A172 (cell line): ENCODE measurements at places on chromosomes 2 and 18. TPM values are rescaled to one million over a fixed set of nuclear protein-coding genes. Genes with fewer than 3 reads are reported as not detected.

DNA sequence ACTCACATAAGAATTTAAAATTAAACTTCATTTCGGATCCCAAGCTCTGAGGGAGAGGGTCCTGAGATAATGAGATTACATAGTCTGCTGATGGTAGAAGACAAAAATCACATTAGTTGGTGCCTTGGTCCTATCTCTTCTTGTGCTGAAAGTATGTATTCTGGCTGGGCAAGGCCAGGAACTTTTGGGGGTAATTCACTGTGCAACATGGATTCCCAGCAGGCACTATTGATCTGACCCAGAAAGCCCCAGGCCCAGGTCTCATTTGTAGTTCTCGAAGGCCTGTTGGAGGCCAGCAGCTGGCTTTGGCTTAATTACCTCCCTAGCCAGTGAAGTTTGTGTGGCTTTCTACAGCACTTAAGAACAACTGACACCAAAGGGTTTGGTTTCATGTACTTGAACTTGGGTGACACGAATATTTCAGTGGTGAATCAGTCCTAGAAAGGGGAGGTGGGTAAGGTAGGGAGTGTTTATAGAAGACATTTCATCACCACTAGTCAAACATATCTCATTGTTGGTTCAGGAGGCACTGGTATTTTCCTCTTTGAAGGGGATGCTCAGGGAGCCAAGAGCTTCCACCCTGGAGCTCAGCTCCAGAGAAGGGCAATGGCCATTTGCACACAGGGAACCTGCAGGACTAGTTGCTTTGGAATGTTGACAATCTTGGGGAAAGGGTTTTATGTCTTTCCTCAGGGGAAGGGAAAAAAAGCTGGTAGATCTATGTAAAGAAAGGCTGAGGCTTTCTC is 217.8 kb downstream of the OSR1 start:
- DNase-seq = peak; percentile 93

GRCh38 chr2:130341562-130342019 is 1.1 kb upstream of the IMP4 start:
- DNase-seq = no peak

DNA sequence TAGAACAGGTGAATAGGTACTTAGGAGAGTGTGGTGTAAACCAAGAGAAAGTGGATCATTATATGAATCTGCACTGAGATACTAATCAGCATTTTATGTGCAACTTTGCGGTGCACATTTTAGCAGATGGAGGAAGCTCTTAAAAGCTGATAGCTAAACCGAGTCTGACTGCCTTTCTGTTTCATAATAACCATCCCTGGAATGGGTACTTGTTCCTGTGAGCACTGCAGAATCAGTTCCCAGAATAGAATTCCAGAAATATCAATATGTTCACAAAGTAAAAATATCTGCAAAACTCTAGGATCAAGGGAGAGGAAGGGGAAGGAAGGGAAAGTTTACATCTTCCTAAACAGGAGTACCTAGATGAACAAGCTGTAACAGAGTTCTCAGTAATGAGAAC is 432.2 kb upstream of the HNRNPA3 start:
- DNase-seq = no peak

DNA sequence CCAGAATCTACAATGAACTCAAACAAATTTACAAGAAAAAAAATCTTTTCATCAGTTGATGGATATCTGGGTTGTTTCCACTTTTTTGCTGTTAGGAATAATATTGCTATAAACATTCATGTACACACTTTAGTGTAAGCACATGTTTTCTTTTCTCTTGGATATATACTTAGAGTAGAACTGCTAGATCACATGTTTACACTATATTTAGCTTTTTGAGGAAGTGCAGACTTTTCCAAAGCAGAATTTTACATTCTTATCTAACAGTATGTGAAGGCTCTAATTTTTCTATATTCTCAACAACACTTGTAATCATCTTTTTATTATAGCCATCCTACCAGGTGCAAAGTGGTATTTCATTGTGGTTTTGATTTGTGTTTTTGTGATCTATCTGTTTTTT is 103.6 kb upstream of the RMP24 start:
- no peak for DNase-seq

DNA sequence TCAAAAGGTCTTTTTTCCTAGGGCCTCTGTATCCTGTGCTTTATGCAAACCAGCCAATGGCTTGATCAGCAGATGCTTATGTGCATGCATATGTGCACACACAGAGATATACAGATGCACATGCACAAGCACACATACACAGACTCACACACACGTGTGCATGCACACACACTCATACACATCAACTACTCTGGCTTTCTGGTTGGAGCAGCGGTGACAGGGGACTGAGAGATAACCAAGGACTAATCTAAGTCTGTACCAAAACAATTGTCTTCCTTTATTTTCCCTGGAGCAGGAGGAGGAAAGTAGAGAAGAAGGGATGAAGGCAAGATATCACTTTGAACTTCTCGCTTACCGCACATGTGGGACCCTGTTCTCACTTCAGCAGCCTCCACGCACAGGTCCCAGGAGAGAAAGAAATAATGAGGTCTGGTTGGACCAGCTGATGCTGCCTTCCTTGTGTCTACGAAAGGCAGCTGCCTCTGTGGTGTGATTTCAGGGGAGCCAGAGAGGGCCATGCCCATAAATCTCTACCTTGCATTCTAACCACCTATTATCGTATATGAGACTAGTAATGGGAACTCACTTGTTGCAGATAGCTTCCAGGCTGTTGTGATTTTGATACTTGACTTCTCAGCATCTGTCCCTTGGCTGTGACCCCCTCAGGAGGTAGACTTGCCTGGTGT is 338.0 kb downstream of the EN1 start:
- DNase-seq = no peak

DNA sequence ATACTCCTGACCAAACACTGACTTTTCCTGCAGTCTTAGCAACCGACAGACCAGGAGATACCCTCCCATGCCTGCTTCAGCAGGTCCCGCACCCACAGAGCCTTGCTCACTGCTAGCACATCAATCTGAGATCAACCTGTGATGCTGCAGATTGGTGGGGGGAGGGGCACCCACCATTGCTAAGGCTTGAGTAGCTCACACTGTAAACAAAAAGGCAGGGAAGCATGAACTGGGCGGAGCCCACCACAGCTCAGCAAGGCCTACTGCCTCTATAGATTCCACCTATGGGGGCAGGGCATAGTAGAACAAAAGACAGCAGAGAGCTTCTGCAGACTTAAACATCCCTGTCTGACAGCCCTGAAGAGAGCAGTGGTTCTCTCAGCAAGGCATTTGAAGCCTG is 109.7 kb downstream of the SP100 start:
- no peak for DNase-seq

- DNase-seq = no peak
Measured at GRCh38 chr18:79508565-79509535, 113.1 kb downstream of the NFATC1 start.

DNA sequence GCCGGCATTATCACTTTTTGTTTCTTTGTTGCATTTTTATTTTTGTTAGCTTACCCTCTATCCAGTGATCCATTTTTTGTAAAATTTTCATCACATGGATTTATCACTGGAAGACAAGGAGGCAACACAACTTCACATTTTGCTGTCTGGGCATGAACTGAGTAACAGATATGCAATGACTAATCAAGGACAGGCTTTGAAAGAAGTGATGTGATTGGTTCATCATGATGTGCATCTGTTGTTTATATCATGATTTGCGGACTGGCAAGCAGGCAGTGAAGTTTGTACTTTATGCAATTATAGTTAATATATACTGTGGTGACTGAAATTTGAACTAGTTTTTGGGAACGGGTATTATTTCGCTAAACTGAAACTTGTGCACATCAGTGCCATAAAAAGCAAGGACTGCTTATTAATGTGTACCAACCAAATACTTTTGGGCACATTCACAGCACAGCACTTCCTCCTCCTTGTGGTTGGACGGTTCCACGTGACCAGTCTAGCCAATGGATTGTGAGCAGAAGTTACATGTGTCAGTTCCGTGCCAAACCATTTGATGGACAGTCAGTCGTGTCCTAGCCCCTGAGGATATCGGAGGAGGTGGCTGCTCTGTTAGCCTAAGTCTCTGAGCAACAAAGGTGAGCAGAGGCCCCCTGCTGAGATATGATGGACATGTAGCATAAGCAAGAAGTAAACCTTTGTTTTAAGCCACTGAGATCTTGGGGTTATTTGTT is 201.4 kb upstream of the SIX2 start:
- no peak for DNase-seq

DNA sequence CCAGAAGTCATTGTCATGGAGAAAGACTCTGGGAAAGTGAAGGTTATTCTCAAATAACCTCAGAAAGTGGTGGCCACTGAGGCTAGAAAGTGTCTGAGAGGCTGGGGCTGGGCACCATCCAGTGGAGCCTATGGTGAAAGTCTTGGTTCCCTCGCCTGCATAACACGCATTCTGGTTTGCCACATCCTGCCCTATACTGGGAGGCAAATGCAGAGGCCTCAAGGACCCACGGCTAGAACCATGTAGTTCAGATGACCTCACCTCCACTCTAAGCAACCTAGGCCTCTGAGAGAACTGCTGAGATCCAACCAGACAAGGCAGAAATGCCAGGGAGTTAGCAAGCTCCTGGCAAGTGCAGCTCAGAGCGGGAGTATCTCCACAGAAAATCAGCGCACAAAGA is 5.1 kb downstream of the ITGB6 start:
- no peak for DNase-seq

- no peak for DNase-seq
Measured at GRCh38 chr2:73072129-73072395, 550 bp upstream of the SFXN5 start.

DNA sequence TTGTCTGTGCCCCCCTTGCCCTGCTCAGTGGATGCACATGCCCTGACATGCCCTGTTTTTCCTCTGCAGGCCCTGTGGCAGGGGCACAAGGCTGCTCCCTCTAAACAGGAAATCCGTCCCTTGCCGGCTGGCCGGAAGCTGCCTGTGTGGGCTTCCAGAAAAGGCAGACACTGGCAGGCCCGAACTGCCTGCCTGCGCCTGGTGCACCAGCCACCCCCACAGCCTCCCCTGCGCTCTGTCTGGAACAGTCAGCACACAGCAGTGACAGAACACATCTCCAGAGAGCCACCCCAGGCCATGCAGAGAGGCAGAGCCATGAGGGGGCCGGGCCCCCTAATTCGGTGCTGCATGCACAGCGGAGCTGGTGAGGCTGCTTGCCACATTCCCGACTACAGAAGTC is 33.5 kb downstream of the LOXHD1 start:
- no peak for DNase-seq

DNA sequence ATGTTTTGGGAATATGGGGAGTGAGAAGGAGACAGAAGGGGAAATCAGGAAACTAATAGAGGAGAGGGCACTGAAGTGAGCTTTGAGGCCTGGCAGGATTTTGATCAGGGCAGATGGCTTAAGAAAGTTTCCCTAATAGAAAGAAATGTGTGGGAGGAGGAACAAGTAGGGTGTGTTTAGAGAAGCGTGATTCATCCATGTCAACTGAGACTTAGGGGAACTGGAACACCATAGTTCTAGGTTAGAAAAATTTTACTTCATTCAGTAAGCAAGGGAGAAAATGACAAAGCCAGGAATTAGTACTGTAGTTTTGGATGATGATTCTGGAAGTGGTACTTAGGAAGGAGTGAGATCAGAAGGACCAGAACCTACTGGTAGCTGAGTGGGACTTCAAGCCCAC is 296.0 kb downstream of the PLCL1 start:
- no peak for DNase-seq

- no peak for DNase-seq
Measured at GRCh38 chr2:31192851-31193392, 24.4 kb downstream of the CAPN14 start.

- no peak for DNase-seq
Measured at GRCh38 chr18:45355944-45356520, 259.2 kb upstream of the SLC14A2 start.

DNA sequence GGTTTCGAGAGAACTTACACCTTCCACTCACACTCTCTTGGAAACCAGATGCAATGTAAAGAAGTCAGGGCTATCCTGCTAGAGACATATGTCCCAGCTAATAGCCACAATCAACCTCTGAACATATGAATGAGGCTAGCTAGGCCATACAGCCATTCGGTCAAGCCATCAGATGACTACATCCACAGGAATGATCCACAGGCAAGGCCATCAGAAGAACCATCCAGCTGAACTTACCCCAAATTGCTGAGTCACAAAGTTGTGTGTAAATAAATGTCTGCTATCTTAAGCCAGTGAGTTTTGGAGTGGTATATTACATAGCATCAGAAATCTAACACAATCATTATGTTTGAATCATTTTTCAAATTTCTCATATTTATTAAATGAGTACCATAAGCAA is 5.2 kb upstream of the SPAST start:
- peak; percentile 28 for DNase-seq

Gene DYNAP
- total RNA-seq = not detected in 2 replicates

Gene DLX1
- 3.9 and 5.3 TPM in 2 replicates for total RNA-seq

Gene ABCB11
- total RNA-seq = not detected in 2 replicates

Gene CFAP65
- total RNA-seq = 0.26 and 0.55 TPM in 2 replicates

Gene CFAP221
- 0.22 and 0.57 TPM in 2 replicates for total RNA-seq

Gene LHCGR
- not detected in 2 replicates for total RNA-seq

Gene ANKRD30BL
- total RNA-seq = not detected in 2 replicates

Gene MOGAT1
- total RNA-seq = not detected in 2 replicates
